ENCODE measurements at places on chromosomes 5 and 9. TPM values are rescaled to one million over a fixed set of nuclear protein-coding genes. Genes with fewer than 3 reads are reported as not detected.

Gene RNF224
- under 0.01 TPM for total RNA-seq

Gene AFAP1L1
- 98.3 TPM for total RNA-seq

Gene OTP
- total RNA-seq = not detected

Gene ACER2
- total RNA-seq = 13.5 TPM

Gene LEAP2
- total RNA-seq = not detected

Gene FCN2
- total RNA-seq = not detected

Gene CYLC2
- not detected for total RNA-seq

Data from vein endothelial cell (primary cell).